Neural crest cell (in vitro differentiated cells): ENCODE measurements at places on chromosomes 12 and 14. TPM values are rescaled to one million over a fixed set of nuclear protein-coding genes. Genes with fewer than 3 reads are reported as not detected.

- no peaks in the 10 kb centered on the region for H3K36me3 ChIP-seq
- DNase-seq, result no peak
- peaks cover 7% of the 10 kb centered on the region for H3K4me1 ChIP-seq
- H3K27ac ChIP-seq, result no peak overlapping the region
These were observed 2.7 kb upstream of the RPS6KA5 start for GRCh38 chr14:91063119-91063518.

- no peaks in the 10 kb centered on the region for H3K36me3 ChIP-seq
- H3K4me3 ChIP-seq, result no peak overlapping the region
- no peak for DNase-seq
- no peak overlapping the region for H3K27ac ChIP-seq
- H3K27me3 ChIP-seq, result no peaks in the 10 kb centered on the region
These were observed 623.5 kb downstream of the FLRT2 start for GRCh38 chr14:86153480-86153879.

GRCh38 chr14:32028599-32028998 lies 48.5 kb upstream of the ARHGAP5 start:
- no peak overlapping the region for H3K27ac ChIP-seq
- DNase-seq, result no peak
- no peaks in the 10 kb centered on the region for H3K36me3 ChIP-seq
- H3K4me3 ChIP-seq, result no peak overlapping the region

DNA sequence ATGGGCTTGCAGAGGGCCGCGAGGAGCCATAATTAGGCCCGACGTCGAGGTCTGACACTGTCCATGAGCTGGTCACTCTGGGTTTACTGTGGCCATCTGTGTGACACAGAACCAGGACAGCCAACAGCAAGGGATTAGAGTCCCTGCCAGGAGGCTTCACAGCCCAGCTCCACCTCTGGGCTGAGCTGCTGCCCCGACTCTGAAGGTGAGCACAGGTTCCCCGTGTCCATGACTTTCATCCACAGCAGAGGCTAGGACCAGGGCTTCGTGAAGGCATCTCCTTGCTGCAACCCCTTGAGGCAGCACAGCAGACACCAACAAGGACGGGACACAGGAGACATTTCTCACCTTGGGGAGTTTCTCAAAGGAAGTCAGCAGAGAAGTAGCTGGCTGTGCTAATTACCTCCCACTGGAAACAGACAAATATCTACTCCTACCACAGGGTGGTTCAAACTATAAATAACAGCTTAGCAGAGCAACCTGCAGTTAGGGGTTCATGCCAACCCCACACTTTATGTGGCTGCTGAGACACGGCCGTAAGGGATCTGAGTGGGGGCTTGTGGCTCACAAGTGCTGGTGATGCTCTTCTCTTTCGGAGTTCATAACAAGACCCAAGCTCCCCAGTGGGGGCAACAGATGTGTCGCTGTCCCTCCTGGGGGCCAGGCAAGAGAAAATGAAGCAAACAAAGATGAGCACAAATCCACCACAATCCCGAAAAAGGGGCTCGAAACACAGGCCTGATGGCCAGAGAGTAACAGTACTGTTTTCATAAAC lies 29.2 kb downstream of the ZFYVE21 start:
- H3K4me3 ChIP-seq, result no peak overlapping the region
- H3K4me1 ChIP-seq, result no peaks in the 10 kb centered on the region
- no peak overlapping the region for H3K27ac ChIP-seq
- H3K36me3 ChIP-seq, result no peaks in the 10 kb centered on the region
- H3K27me3 ChIP-seq, result no peaks in the 10 kb centered on the region

- no peak for DNase-seq
- H3K4me3 ChIP-seq, result no peak overlapping the region
- H3K4me1 ChIP-seq, result no peaks in the 10 kb centered on the region
- peaks cover 6% of the 10 kb centered on the region for H3K27me3 ChIP-seq
- H3K36me3 ChIP-seq, result no peaks in the 10 kb centered on the region
- no peak overlapping the region for H3K27ac ChIP-seq
These were observed 121.4 kb upstream of the RAP1B start for GRCh38 chr12:68489273-68489672.

DNA sequence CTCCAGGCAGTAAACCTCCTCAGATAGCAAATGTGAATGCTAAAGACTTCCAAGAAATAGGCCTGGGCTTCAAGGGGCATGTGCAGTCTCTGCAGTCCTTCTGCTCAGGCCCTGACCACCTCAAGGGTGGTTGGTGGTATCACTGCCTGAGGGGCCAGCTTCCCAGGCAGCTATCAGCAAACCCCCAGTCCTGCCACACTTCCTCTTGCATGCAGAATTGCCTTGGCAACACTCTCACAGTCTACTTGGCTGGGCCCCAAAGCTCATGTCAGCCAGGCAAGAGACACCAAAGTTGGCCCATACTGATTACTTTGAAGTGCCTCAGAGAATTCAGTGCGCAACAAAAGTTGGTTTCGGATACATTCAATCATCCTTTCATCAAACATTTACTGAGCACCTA lies 3.5 kb upstream of the ASB8 start:
- no peak overlapping the region for H3K27ac ChIP-seq
- H3K4me3 ChIP-seq, result no peak overlapping the region
- H3K27me3 ChIP-seq, result no peaks in the 10 kb centered on the region
- DNase-seq, result no peak
- H3K36me3 ChIP-seq, result no peaks in the 10 kb centered on the region
- peaks cover 30% of the 10 kb centered on the region for H3K4me1 ChIP-seq

DNA sequence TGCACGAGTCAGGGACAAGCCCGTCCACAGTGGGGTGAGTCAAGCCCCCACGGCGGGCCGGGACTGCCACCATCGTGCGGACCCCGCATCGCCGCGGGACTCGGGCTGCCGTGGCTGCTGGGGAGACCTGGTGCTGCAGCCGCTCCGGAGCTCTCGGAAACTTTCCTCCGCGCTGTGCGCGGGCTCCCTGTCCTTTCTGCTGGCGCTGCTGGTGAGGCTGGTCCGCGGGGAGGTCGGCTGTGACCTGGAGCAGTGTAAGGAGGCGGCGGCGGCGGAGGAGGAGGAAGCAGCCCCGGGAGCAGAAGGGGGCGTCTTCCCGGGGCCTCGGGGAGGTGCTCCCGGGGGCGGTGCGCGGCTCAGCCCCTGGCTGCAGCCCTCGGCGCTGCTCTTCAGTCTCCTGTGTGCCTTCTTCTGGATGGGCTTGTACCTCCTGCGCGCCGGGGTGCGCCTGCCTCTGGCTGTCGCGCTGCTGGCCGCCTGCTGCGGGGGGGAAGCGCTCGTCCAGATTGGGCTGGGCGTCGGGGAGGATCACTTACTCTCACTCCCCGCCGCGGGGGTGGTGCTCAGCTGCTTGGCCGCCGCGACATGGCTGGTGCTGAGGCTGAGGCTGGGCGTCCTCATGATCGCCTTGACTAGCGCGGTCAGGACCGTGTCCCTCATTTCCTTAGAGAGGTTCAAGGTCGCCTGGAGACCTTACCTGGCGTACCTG lies 1.1 kb downstream of the PDE3A start:
- no peaks in the 10 kb centered on the region for H3K36me3 ChIP-seq
- peak; percentile 54 for DNase-seq
- H3K27me3 ChIP-seq, result peaks cover 42% of the 10 kb centered on the region
- peak overlapping the region; percentile 95 for H3K4me3 ChIP-seq
- no peak overlapping the region for H3K27ac ChIP-seq

- H3K4me3 ChIP-seq, result no peak overlapping the region
- H3K36me3 ChIP-seq, result peaks cover 7% of the 10 kb centered on the region
- no peak overlapping the region for H3K27ac ChIP-seq
- H3K27me3 ChIP-seq, result peaks cover 25% of the 10 kb centered on the region
These were observed 117.5 kb downstream of the ANO2 start for GRCh38 chr12:5827591-5827990.

DNA sequence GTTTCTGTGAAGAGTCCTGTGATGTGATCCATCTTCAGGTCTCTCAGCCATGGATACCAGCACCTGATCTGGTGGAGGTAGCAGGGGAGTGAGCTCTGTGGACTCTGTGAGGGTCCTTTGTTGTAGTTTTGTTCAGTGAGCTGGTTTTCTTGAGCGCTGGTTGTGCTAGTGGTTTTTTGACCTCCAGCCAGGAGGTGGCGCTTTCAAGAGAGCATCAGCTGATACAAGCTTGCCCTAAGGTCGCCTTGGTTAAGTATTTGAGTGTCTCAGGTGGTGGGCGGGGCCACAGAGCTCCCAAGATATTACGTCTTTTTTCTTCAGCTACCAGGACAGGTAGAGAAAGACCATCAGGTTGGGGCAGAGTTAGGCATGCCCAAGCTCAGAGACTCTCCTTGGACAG lies 139.7 kb downstream of the TTLL5 start:
- H3K36me3 ChIP-seq, result peaks cover 59% of the 10 kb centered on the region
- no peak overlapping the region for H3K4me3 ChIP-seq
- H3K27me3 ChIP-seq, result no peaks in the 10 kb centered on the region
- H3K4me1 ChIP-seq, result peaks cover 12% of the 10 kb centered on the region

DNA sequence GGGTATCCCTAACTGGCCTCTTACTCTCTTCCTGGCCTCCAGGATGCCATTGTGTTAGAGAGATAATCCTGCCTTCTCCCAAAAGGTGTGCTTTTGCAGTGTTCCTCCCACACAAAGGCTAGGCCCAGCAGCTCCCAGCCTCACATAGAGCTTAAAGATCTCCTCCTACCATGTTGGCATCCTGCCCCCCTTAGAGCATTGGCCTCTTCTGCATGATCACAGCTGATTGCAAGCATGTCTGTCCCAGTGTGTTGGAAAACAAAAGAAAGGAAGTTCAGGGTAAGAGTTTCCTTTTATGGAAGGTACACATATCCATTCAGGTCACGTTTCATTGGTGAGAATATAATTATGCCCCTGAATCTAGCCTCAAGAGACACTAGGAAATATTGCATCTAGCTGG lies 405.4 kb downstream of the TMTC2 start:
- H3K4me1 ChIP-seq, result peaks cover 16% of the 10 kb centered on the region
- peaks cover 15% of the 10 kb centered on the region for H3K36me3 ChIP-seq
- no peak overlapping the region for H3K27ac ChIP-seq
- DNase-seq, result no peak
- H3K4me3 ChIP-seq, result no peak overlapping the region

DNA sequence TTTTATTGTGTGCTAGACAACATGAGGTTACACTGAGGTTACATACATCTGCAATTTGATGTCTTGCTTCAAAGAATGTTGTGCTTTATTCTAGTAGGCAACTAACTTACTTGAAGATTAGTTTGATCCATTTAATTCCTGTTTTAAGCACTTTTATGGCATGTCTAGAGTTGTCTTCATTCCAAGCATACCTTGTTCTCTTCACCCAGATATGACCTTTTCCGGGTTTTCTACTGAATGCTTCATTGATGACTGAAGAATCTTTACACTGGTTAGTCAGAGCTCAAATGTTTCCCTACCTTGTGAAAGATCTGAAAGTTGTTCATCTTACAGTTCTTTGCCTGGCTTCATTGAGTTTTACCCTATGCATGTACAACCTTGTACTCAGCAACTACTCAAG lies 274.0 kb upstream of the KITLG start:
- DNase-seq, result no peak
- no peak overlapping the region for H3K4me3 ChIP-seq
- no peaks in the 10 kb centered on the region for H3K4me1 ChIP-seq
- H3K27me3 ChIP-seq, result no peaks in the 10 kb centered on the region
- no peak overlapping the region for H3K27ac ChIP-seq

- H3K36me3 ChIP-seq, result no peaks in the 10 kb centered on the region
- no peak overlapping the region for H3K4me3 ChIP-seq
- peaks cover 12% of the 10 kb centered on the region for H3K4me1 ChIP-seq
These were observed 50.1 kb downstream of the LRCOL1 start for GRCh38 chr12:132560364-132560613.

GRCh38 chr14:99872786-99873440 lies 79.7 kb downstream of the EML1 start:
- peaks cover 16% of the 10 kb centered on the region for H3K36me3 ChIP-seq
- H3K4me3 ChIP-seq, result no peak overlapping the region
- no peaks in the 10 kb centered on the region for H3K27me3 ChIP-seq
- DNase-seq, result no peak
- H3K4me1 ChIP-seq, result peaks cover 46% of the 10 kb centered on the region
- H3K27ac ChIP-seq, result no peak overlapping the region

GRCh38 chr12:69129564-69129963 lies 109.8 kb upstream of the CPSF6 start:
- no peak for DNase-seq
- no peaks in the 10 kb centered on the region for H3K36me3 ChIP-seq
- no peak overlapping the region for H3K27ac ChIP-seq
- no peaks in the 10 kb centered on the region for H3K27me3 ChIP-seq
- no peak overlapping the region for H3K4me3 ChIP-seq
- peaks cover 20% of the 10 kb centered on the region for H3K4me1 ChIP-seq

DNA sequence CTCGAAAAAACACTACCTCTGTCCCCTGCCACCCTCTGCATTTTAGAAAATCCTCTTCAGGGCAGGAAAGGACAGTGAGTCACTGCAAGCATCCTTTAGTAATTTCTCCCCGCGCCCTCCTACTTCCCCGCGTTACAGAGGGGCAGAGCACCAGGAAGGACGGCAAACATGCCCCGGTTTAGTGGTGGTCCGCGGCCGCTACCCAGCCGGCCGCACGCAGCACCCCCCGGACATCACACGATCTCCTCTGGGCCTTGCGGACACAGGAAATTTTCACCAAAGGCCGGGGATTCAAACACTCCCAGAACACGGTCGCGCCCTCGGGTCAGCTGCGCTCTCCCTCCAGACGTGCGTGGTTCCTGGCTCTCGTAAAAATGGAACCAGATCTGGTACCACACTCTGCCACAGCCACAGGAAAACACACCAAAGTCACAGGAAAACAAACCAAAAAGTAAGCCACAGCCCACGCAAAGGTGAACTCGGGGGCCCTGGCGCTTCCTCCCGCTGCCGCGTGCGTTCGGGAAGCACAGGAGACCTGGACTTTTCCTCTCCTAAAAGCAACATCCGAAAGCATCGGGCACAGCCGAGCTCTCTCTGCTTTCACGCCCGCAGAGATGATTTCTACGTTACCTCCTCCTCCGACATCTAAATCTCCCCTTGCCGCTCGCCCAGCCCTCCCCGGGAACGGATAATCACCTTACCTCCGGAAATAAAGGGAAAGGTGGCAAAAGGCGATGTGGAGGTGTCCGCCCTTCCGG lies 839 bp downstream of the SLC38A1 start:
- DNase-seq, result no peak
- no peaks in the 10 kb centered on the region for H3K27me3 ChIP-seq
- H3K27ac ChIP-seq, result no peak overlapping the region
- peaks cover 22% of the 10 kb centered on the region for H3K4me1 ChIP-seq
- H3K36me3 ChIP-seq, result no peaks in the 10 kb centered on the region
- H3K4me3 ChIP-seq, result no peak overlapping the region

- H3K27me3 ChIP-seq, result no peaks in the 10 kb centered on the region
- H3K36me3 ChIP-seq, result peaks cover under 1% of the 10 kb centered on the region
- DNase-seq, result no peak
- no peak overlapping the region for H3K4me3 ChIP-seq
These were observed 378.8 kb upstream of the FAR2 start for GRCh38 chr12:28770322-28770721.

- no peak overlapping the region for H3K4me3 ChIP-seq
- no peak for DNase-seq
- H3K4me1 ChIP-seq, result peaks cover 1% of the 10 kb centered on the region
- no peaks in the 10 kb centered on the region for H3K27me3 ChIP-seq
- H3K27ac ChIP-seq, result no peak overlapping the region
These were observed 586.6 kb upstream of the NOVA1 start for GRCh38 chr14:27184427-27184826.

GRCh38 chr14:25406818-25407217 lies 356.9 kb upstream of the STXBP6 start:
- peak; percentile 36 for DNase-seq
- no peak overlapping the region for H3K27ac ChIP-seq
- peaks cover 19% of the 10 kb centered on the region for H3K27me3 ChIP-seq

Gene TAS2R30
- 1.4 and 1.9 TPM in 2 replicates for total RNA-seq

Gene ACOT6
- total RNA-seq, result not detected in 2 replicates

Gene IFNG-AS1
- not detected in 2 replicates for total RNA-seq

Gene SLC10A1
- not detected in 2 replicates for total RNA-seq

Gene IQSEC3
- total RNA-seq, result 0.34 and 1.1 TPM in 2 replicates

Gene TMEM253
- 1.6 TPM in 2 replicates for total RNA-seq
